Large intestine (tissue), 12 donors: ENCODE measurements at places on chromosomes 6 and 20.

DNA sequence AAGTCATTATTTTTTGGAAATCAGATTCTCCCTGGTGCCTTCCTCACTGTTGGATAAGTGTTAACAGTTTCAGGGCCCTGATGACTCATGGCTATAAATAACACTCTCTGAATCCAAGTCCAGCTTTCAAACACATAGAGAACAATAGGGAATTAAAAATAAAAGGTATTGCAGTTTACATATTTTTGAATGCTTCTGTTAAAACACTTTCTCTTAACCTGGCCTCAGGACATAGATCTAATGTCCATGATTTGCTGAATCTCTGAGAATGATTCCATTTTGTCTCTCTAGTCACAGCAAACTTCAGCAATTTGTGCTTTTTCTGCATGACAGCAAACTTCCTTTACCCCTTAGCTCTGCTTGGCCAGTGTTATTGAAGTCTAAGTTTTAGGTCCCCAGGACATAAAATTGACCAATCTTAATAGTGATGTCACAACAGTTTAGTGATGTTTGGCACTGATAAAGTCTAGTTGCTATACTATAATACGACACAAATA, 1192.4 kb upstream of the CITED2 start:
- no peak for DNase-seq

- DNase-seq, result peak; percentile 88
Observed at GRCh38 chr6:139743664-139744437, 369.4 kb upstream of the CITED2 start.

- peak; percentile 85 for DNase-seq
Observed at GRCh38 chr20:44736170-44737021, 9.3 kb upstream of the KCNK15 start.

DNA sequence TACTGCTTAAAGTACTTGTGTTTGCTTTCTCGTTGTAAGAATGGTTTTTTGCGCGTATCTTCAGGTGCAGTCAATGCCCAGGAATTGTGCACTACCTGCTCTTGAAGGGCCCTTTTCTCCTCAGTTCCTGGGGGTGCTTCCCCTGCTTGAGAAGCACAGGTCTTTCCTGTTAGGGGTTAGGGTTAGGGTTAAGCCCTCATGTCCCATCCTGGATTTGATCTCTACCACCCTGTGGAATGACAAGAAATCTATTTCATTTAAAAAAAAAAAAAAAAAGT, 39.6 kb upstream of the TBXT start:
- no peak for DNase-seq

DNA sequence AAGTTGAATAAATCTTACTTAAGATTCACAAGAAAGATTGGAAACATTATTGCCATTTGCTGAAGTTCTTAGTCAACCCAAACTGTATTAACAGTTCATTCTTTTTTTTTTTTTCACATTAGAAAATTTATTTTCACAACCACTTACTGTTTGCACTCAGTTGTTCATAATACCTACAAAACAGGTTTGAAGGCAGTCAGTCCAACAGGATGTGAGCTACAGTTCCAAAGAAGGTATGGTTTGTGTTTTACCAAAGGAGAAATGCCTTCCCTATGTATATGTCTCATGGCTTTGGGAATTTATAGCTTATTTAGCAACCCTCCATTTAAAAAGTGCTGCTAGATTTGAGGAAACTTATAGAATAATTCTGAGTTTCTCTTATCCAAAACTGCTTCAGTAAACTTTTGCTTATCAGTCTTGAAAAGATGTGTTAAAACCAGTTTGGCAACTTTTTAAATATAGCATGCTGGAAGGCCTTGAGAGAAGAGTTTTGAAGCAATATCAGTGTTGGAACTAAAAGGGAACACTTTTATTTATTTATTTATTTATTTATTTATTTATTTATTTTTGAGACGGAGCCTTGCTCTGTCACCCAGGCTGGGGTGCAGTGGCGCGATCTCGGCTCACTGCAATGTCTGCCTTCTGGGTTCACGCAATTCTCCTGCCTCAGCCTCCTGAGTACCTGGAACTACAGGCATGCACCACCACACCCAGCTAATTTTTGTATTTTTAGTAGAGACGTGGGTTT, 46.8 kb upstream of the RREB1 start:
- peak; percentile 26 for DNase-seq

DNA sequence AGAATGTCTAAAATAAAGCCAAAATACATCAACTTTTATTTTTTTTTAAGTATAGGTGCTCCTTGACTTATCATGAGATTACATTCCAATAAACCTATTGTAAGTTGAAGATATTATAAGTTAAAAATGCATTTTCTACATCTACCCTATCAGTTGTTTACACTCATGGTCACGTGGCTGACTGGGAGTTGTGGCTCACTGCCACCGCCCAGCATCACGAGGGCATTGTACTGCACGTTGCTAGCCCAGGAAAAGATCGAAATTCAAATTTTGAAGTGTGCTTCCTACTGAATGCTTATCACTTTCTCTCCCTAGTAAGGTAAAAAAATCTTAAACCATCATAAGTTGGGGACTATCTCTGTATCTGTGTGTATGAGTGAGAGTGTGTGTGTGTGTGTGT, 126.6 kb upstream of the RIN2 start:
- no peak for DNase-seq

DNA sequence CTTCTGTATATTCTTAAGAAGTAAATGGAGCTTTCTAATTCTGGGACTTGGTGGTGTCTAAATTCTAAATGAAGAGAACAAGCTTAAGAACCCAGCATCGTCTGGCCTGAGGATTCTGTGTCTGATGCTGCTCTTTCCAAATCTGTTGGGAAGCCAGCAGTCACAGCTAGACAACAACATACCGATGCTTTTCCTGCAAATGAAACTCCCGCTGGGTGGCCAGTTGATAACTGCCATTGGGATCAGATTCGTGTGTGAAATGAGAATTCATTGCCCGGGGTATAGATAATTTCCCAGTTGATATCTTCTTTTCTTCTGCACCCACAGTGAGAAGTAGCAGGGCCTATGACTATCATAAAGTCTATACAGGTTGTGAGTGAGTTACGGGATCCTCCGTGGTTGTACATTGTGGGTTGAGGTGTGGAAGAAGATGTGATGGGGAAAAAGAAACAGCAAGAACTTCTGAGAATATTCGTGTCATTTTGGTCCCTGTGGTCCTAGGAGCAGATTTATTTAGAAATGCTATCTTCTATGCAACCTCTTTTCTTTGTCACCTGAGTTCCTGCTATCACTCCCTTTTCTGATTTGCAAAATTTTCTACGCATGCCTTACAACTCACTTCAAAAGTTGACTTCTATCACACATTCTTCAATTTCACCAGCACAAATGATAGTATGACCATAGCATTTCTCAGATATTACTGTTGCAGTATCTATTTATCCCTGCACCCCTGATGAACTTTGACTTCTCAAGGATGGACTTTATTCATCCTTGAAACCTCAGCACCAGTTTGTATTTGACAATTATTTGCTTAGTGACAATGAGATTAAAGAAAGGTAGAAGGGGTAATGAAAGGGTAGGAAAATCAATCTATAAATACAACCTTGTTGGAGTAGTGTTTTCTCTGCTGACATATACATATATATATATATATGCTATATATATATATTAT, 10.4 kb downstream of the NOX3 start:
- DNase-seq, result no peak

DNA sequence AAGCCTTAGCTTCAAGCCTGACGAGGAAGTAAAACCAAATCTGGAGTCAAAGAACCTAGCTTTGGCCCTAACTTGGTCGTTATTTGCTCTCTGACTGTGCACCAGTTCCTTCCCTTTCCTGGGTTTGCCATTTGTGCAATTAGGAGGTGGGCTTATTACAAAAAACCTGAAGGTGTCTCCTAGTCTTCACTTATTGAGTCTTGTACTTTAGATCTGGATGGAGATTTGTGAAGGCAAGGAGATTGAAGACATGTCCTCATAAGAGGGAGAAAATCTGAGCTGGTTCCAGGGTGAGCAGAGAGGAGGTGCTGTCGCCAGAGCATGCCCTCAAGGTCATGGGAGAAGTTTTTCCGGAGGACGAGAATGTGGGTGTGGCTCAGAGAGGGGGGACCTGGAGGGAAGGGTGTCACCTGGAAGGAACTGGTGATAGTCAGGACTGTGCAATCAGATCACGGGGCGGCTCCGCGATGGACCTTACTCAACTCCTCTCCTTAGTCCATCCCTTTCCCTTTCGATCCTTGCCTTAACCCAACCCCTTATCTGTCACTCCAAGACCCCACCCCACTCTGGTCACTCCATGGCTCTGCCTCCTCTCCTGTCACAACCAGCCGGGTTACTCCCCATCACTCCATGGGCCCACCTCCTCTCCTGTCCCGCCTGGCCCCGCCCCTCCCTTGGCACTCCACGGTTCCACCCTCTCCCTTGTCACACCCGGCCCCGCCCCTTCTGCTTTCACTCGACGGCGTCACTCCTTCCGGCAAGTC, 588 bp upstream of the ACSS2 start:
- peak; percentile 99 for DNase-seq

DNA sequence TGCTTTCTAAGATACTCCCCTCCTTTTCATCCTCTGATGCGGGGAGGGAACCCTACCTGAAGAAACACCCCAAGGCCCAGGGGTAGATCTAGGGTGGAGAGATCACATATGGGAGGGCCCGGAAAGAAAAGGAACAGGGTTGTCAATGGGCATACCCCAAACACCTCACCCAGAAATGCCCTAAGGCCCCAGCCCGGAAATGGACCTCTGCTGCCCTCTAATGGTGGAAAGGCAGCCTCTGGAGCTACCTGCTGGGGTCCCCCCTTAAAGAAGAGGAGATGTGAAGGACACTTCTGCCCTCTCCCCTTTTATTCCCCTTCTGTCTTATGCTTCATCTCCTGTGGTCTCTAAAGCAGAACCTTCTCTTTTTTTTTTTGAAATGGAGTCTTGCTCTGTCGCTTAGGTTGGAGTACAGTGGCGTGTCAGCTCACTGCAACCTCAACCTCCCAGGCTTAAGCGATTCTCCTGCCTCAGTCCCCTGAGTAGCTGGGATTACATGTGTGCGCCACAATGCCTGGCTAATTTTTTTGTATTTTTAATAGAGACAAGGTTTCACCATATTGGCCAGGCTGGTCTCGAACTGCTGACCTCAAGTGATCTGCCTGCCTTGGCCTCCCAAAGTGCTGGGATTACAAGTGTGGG, 458 bp upstream of the ARMC12 start:
- DNase-seq, result no peak
